ENCODE measurements at places on chromosomes 12 and 14.

- no peak for DNase-seq
Measured at GRCh38 chr12:99493197-99493596, 154.4 kb upstream of the GARIN6 start.

DNA sequence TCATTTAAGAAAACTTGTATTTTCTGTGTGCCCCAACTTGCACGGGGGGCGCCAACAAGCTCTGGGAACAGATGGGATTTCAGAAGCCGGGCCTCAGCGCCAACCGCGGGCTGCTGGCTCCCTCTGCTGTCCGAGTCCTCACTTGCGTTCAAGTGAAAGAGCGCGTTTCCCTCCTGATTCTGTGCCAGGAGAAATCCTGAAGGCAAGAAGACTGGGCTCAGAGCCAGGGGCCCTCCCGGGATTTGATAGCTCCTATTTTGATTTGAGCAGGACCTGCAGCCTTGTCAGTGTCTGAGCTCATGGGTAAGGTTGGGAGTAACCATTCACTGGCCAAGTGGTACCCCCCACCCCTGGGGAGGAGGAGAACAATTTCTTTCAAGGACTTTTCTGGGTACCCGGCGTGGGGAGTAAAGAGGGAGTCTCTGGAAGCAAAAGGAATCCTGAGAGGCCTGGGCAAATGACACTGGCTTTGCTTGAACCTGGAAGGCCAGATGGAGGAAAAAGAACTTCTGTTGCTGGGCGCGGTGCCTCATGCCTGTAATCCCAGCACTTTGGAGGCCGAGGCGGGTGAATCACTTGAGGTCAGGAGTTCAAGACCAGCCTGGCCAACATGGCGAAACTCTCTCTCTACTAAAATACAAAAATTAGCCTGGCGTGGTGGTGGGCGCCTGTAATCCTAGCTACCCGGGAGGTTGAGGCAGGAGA, 179.0 kb upstream of the RGS6 start:
- peak; percentile 57 for DNase-seq

DNA sequence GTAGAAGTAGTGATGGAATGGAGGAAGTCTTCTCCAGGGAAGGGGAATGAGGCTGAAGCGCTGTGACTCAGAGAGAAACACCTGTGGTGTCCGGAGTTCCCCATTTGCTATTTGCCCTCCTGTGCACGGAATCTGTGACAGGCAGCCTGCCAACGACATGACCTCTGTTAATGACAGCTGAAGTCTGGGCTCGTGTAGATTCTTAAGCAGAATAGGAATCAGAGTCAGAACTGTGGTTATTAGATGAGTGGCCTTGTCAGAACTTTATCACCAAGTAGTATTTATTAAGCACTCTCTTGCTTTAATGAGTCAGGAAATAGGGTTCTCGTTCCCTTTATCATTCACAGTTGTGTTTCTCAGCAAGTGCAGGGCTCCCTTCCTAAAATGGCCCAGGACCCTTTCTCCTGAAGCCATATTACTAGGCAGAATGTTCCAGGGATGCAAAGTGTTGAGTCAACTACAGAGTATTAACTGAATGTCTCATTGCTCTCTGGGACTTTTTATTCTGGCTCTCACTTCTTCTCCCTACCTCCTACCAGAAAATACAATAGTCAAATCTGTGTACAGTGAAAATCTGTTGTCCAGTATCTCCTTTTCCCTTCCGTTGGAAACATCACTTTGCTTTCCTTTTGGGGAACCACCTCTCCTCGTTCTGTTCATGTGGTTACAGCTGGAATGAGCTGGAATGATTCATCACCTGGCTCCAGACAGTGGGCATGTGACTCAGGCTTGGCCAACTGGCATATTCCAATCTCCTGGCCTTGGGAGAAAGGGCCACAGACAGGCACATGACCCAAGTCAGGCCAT, 77.8 kb upstream of the MAX start:
- no peak for DNase-seq

DNA sequence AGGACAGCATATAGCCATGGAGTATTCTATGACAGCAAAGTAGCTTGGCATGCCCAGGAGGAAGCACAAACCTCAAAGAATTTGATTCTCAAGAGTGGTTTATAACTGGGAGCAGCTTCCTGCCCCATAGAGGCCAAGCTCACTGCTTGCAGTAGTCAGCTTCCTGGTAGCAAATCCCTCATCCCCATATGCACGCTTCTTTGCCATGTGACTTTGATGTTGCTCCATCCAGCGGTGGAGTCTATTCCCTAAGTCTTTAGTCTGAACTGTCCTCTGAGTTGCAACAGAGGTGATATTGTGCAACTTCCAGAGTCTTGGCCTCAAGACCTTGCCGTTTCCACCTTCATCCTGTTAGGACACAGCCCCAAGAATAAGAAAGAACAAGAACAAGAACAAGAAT, 996.8 kb upstream of the TMEM132C start:
- no peak for DNase-seq

DNA sequence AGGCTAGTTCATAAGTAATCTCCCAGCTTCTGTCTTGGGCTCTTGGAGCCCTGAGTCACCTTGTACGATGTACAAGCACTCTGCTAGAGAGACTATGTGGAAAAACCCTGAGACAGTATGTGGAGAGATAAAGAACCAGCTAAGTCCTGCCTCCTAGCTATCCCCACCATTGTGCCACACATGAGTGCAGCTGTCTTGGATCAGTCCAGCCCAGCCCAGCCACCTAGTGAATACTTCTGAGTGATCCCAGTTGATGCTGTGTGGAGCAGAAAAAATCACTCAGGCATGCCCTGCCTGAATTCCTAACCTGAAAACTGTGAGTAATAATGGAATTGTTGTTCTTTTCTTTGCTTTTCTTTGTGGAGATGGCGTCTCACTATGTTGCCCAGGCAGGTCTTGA, 5.1 kb upstream of the SERPINA6 start:
- DNase-seq = no peak

DNA sequence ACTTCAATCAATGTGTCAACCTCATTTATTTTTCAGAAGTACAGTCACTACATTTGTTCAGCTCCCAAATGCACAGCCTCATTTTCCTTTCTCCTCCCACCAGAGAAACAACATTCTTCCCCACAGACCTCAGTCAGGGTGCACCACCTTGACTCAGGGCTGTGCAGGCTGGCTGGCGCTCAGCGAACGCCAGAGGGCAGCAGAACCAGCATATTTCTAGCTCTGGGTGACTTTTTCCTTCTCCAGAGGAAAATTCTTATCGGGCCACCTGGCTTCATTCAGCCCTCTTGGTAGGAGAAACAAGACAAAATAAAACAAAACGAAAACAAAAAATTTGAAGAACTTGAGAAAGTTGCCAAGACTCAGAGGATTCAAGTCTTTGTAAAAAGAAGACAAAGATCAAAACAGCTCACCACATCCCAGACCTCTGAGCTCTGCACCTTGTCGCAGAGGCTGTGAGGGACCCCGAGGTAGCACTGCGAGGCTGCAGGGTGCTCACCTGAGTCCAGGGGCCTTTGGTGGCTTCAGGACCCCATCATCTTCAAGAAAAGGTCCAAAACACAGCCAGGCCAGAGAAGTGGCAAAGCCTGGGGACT, 33.7 kb downstream of the PAH start:
- DNase-seq = peak; percentile 31

- no peak for DNase-seq
Measured at GRCh38 chr14:90924621-90925340, 108.6 kb upstream of the TTC7B start.

DNA sequence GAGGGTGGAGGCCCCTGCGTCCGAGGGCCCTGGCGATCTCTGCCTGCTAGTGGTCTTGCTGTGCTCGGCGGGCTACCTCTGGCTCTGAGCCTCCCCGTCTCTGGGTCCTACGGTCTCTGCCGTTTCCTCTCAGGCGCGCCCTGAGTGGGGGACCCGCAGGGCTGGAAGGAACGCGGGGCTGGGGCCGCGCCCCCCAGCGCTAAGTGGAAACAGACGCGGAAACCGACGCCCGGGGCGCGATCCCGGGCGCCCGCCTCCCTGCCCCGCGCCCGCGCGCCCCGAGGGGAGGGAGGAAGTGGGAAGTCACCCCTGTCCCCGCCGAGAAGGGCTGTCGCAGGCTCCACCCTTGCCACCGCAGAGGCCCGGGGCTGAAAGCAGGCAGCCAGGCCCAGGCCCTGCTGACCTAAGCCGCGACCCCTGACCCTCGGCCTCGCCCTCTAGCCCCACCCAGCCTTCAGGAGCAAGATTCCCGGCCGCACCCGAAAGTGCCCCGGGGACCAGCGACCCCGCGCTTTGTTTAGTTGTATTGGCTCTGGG, 831 bp downstream of the CRIP1 start:
- DNase-seq = no peak

- DNase-seq = no peak
Measured at GRCh38 chr14:65880507-65880906, 468.0 kb downstream of the FUT8 start.

DNA sequence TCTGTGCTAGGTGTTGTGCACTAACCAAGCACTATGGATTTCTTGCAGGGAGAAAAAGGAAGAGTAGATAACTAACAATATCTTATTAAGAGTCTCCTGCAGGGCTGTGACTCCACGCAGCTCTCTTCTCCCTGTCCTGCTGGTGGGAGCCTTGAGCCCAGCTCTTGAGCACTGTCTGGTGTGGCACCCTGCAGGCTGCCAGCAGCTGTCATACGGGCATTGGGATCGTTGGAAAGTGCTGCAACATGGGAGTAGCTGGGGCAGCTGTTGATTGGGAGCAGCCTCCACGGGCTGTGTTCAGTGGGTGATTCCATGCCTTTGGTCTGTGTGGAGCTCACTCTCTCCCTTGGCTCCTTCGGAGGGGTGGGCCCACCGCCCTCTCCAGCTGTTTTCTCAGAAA, 125.3 kb downstream of the FBXL14 start:
- DNase-seq = no peak

- no peak for DNase-seq
Measured at GRCh38 chr12:43806737-43807072, 588 bp upstream of the TWF1 start.

- no peak for DNase-seq
Measured at GRCh38 chr12:45933504-45933903, 56.9 kb downstream of the SCAF11 start.

GRCh38 chr12:71236133-71236660, 78.4 kb upstream of the TSPAN8 start:
- DNase-seq = no peak

- no peak for DNase-seq
Measured at GRCh38 chr14:54169254-54169924, 212.8 kb upstream of the BMP4 start.

- DNase-seq = no peak
Measured at GRCh38 chr12:57236925-57237595, 7.5 kb downstream of the SHMT2 start.

- DNase-seq = no peak
Measured at GRCh38 chr14:104596927-104597351, 7.6 kb downstream of the TMEM179 start.

Measured in stimulated activated CD4-positive, alpha-beta T cell treated with anti-CD3 and anti-CD28 coated beads, Interleukin-15, amount 100 ng/mL, for 1 hour (primary cell).